ENCODE measurements at places on chromosomes 13 and 19. TPM values are rescaled to one million over a fixed set of nuclear protein-coding genes. Genes with fewer than 3 reads are reported as not detected.

LGALS14 gene
- not detected for total RNA-seq

GRCh38 chr19:16589917-16590316 lies 17.7 kb upstream of the SLC35E1 start:
- H3K4me1 ChIP-seq: peaks cover 22% of the 10 kb centered on the region
- H3K27me3 ChIP-seq: no peaks in the 10 kb centered on the region
- H3K36me3 ChIP-seq: no peaks in the 10 kb centered on the region
- H3K4me3 ChIP-seq: no peak overlapping the region
- H3K27ac ChIP-seq: no peak overlapping the region

- H3K36me3 ChIP-seq: peaks cover 7% of the 10 kb centered on the region
- H3K4me1 ChIP-seq: peaks cover 22% of the 10 kb centered on the region
- no peak for DNase-seq
- no peaks in the 10 kb centered on the region for H3K27me3 ChIP-seq
- peak overlapping the region; percentile 80 for H3K4me3 ChIP-seq
- H3K27ac ChIP-seq: no peak overlapping the region
These were observed 559 bp upstream of the RPL21 start for GRCh38 chr13:27250833-27251165.

GRCh38 chr13:59120297-59120843 lies 1043.4 kb downstream of the DIAPH3 start:
- no peaks in the 10 kb centered on the region for H3K4me1 ChIP-seq
- H3K36me3 ChIP-seq: no peaks in the 10 kb centered on the region
- no peak overlapping the region for H3K27ac ChIP-seq
- no peak overlapping the region for H3K4me3 ChIP-seq

DNA sequence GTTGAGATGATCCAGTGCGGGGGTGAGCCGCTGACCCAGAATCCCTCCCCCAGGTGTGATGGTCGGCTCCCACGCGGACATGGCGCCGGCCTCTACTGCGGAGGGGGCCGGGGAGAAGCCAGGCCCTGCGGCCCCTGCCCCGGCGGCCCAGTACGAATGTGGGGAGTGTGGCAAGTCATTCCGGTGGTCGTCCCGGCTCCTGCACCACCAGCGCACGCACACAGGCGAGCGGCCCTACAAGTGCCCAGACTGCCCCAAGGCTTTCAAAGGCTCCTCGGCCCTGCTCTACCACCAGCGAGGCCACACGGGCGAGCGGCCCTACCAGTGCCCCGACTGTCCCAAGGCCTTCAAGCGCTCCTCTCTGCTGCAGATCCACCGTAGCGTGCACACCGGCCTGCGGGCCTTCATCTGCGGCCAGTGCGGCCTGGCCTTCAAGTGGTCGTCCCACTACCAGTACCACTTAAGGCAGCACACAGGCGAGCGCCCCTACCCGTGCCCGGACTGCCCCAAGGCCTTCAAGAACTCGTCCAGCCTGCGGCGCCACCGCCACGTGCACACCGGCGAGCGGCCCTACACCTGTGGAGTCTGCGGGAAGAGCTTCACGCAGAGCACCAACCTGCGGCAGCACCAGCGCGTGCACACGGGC lies 3.7 kb upstream of the NAT14 start:
- H3K36me3 ChIP-seq: no peaks in the 10 kb centered on the region
- H3K27me3 ChIP-seq: no peaks in the 10 kb centered on the region
- H3K4me3 ChIP-seq: no peak overlapping the region
- no peak overlapping the region for H3K27ac ChIP-seq
- DNase-seq: no peak

ZNF573 gene
- 14.2 TPM for total RNA-seq

All from neural progenitor cell (in vitro differentiated cells).